Panc1 (cell line): ENCODE measurements at places on chromosomes 2 and 18. TPM values are rescaled to one million over a fixed set of nuclear protein-coding genes. Genes with fewer than 3 reads are reported as not detected.
A peak's percentile ranks its signal among the peaks of the same experiment; 100 is the strongest.

DNA sequence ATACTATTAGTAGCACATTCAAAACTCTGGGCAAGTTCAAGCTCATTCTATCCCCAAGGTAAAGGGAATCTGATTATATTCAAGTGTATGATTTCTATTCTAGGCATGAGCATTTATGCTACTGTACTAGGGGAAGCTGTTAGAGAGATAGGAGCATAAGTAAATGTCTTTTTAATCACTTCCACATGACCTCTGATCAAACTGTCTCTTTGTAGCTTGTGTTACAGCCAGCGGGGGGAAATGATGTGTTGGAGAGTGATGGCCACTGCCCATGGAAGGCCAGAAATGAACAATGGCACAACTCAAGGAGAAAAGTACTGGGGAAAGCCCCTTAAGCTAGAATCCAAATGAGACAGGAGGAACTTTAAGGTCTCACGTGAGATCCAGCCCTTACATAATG, 894.9 kb upstream of the CDH2 start:
- DNase-seq, result no peak

Gene BOK
- 39.1 TPM for total RNA-seq

DNA sequence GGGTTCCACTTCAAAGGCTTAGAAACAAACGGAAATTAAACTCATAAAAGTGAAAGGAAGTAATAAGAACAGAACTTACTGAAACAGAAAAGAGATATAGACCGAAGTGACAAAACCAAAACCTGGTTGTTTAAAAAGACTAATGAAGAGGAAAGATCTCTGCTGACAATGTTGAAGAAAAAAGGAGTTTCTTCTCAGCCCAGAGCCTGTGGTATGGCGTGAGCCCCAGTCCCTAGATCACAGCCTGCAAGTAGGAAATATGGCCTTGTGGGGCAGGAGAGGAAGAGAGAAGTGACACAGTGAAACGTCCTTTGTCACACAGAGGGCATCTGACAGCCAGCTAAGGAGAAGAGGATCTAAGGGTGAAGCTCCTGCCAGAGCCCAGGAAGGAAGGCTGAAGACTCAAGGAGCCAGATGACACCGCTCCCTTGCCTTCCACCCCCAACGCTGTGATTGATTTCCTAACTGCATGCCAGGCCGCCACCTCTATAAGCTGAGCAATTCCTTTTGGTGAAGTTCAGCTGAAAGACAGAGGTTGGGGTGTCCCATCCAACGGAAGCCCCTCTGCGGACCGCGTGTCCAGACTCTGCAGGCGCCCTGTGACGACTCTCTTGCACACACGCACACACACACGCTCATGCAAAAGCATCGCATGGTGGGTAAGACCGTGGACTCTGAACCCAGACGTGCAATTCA, 141.1 kb downstream of the HDAC4 start:
- DNase-seq, result no peak

GRCh38 chr2:135676031-135676430, 65.6 kb upstream of the UBXN4 start:
- no peak for DNase-seq

DNA sequence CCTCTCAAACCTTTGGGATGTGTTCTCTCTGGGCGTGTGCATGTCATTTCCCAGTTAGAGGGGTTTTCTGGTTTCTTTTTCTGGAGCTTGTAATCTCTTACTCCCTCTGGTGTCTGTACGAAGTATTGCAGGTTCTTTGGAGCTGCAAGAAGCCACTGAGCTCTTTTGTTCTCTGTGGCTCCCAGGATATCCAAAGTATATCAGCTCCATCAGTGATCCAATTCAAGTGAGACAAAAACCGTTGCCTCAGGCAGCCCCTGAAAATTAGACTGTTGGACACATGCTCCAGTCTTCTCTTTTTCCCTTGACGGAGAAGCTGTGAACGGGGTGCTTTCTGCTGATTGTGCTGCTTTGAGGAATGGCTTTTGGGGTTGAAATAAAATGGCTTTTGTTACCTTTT, 59.0 kb upstream of the LDLRAD4 start:
- peak; percentile 43 for DNase-seq

- no peak for DNase-seq
These were observed 83.4 kb downstream of the RAPH1 start for GRCh38 chr2:203451689-203452088.

GRCh38 chr18:64929036-64929435, 780.1 kb upstream of the LINC00305 start:
- DNase-seq, result no peak

Gene GPC1
- total RNA-seq, result 88.7 TPM

Gene POLR1B
- total RNA-seq, result 35.4 TPM

Gene NDC80
- total RNA-seq, result 36.0 TPM

Gene GPR45
- total RNA-seq, result not detected

Gene STK39
- total RNA-seq, result 14.0 TPM

DNA sequence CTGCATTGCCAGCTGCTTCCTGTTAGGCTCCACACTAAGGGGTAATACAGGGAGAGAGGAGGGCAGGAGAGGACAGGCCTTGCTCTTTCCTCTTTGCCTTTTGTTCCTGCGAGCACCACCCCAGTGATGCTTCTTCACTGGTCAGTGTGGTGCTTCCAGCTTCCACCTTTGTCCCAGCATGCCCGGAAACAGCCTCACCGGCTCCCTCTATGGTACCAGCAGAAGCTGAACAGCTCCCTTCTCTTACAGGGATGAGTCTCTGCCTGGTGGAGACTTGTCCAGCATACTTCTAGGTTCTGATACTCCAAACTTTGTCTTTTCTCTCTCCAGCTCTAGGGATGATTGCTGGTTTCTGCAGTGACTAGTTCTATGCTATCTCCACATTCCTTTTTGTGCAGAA, 413.3 kb downstream of the TSN start:
- DNase-seq, result no peak

DNA sequence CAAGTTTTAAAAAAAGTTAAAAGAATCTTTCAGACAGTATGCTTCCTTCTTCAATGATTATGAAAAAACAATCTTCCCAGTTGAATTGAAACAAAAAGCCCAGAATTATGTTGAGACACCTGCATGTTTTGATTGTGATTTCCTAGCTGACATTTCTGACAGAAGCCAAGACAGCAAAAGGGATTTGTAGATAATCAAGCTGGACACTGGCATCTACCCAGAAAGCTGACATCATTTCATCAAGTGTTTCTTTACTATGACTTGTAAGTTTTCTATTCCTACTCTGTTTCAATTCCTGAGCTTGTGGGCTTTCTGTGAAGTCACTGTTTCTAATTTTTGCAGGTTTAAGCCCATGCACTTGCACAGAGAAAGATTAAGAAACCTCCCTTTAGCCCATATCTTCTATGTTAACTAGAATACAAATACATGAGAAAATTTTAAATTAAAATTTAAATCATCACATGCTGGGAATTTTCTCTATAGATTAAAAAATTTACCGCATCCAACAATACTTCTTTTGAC, 82.9 kb upstream of the CCDC85A start:
- no peak for DNase-seq

DNA sequence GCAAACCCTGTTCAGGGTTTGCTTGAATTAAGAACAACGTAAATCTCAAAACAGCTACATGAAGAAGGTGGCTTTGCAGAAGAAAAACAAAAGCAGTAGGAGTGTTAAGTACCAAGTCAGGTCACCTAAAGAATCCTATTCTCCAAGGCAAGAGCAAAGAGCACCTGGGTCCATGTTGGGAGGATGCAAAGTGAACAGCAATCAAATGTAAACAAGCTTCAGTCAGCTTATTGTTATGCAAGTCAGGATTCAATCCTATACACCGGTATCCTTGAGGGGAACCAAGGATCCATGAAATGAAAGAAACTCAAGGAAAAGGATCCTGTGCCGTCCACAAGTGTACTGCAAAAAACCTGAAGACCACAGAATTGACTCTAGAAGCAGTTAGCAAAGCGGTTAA, 261.0 kb upstream of the DDX18 start:
- DNase-seq, result no peak

DNA sequence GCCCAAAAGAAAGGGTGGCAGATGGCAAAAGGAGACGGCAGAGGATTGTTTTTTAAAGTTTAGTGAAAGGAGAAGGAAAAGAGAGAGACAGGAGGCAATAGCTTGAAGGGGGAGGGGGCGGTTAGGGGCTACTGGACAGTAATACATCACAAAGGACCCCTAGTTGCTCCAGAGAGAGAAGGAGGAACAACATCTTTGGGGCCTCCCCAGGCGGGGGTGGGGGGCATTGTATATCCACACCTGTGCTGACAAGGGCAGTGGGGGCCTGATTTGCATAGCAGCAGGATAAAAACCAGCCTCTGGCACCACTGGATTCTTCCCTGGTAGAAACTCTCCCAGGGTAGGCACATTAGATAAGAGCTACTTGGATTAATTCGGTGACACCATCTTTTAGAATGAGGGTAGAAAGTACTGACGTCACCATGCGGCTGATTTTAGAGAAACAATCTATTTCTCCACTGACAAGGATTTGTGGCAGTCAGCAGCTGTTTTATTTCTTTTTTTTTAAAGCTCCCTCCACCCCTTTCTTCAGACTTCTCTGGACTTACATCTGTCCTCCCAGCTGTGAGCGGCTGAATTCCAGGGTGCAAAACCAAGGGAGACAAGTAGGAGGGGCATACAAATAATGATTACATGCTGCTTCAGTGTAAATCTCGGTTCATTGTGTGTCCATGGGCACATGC, 199.8 kb upstream of the NRP2 start:
- DNase-seq, result no peak

- DNase-seq, result no peak
These were observed 3.4 kb downstream of the UBXN2A start for GRCh38 chr2:23943666-23944065.

DNA sequence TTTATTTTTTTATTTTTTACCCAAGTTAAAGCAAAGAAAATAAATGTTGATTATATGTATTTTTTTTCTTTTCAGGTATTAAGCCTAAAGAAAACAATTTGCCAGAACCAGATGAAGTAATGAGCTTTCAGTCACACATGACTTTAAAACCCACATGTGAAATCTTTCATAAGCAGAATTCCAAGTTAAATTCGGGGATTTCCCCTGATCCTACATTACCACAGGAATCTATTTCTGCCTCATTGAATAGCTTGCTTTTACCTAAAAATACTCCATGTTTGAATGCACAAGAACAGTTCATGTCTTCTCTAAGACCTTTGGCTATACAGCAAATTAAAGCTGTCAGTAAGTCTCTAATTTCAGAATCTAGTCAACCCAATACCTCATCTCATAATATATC, 26.6 kb downstream of the GEN1 start:
- DNase-seq, result no peak

DNA sequence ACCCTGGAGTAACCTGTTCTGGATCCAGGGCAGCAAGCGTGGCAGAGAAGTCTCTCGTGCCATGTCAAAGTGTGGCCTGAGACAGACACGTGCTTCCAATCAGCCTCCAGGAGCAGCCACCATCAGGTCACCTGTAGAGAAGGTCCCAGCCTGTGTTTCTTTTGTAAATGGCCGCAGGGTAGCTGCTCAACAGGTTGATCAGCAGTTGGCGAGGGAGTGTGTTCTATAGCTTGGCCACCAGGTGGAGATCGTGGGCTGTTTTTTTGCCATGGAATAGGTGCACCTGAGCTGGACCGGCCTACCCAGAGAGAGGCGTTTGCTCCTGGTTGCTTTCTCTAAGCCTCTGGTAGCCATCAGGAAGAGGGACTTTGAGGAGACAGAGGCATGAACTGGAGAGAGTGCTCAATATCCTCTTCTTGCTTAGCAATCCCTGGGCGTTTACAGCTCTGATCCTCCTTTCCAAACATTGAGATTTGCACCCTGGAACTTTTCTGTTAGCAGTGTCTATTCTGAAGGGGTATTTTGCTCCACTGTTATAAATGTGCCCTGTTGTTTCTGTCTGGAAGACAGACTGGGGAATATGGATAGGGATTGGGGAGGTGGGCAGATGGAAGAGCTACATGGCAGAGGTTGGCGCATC, 34.2 kb upstream of the EN1 start:
- peak; percentile 28 for DNase-seq

Gene GPBAR1
- total RNA-seq, result 0.18 TPM
